CD4-positive, alpha-beta T cell treated with Interleukin-12 subunit alpha and Interleukin-12 subunit beta, for 1 hour (primary cell): ENCODE measurements at places on chromosomes 12 and 14.

- DNase-seq, result no peak
Observed at GRCh38 chr12:122306407-122306806, 40.1 kb upstream of the VPS33A start.

DNA sequence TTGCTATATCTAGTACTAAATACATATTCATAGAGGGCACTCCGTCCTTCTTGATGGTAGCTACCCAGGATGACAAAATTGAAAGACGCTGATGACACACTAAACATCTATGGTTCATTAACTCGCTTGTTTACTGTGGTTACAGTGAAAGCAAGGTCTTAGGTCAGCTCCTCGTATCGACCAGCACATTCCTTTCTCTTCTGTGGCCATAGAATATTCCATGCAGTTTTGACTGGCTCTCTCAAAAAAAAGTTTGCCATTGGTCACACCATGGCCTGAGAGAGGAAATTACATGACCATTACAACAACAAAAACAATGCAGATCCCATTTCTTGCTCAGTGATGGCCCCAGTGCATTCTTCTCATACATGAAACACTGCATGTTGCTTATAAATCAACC lies 411.4 kb upstream of the SOX5 start:
- no peak for DNase-seq

DNA sequence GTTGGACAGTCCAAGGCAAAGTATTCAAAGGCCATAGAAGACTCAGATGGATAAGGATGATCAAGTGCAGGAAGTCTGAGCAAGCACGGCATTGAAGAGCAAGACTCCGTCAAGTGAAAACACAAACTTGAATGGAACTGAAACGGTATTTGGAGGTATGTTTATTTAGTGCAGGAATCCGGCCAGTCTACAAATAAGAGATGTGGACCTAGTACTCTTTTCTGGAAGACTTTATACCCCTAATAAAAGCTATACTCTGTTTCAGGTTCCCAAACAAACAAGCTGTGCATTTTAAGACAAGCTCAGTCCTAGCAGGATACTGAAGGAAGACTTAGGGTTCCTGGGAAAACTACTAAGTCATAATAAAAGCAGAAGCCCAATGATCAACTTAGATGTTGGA lies 100.8 kb upstream of the NEDD1 start:
- DNase-seq, result no peak

GRCh38 chr12:129696926-129697325 lies 206.9 kb downstream of the TMEM132D start:
- DNase-seq, result no peak

- DNase-seq, result no peak
Observed at GRCh38 chr14:34619471-34619870, 10.5 kb downstream of the SNX6 start.

DNA sequence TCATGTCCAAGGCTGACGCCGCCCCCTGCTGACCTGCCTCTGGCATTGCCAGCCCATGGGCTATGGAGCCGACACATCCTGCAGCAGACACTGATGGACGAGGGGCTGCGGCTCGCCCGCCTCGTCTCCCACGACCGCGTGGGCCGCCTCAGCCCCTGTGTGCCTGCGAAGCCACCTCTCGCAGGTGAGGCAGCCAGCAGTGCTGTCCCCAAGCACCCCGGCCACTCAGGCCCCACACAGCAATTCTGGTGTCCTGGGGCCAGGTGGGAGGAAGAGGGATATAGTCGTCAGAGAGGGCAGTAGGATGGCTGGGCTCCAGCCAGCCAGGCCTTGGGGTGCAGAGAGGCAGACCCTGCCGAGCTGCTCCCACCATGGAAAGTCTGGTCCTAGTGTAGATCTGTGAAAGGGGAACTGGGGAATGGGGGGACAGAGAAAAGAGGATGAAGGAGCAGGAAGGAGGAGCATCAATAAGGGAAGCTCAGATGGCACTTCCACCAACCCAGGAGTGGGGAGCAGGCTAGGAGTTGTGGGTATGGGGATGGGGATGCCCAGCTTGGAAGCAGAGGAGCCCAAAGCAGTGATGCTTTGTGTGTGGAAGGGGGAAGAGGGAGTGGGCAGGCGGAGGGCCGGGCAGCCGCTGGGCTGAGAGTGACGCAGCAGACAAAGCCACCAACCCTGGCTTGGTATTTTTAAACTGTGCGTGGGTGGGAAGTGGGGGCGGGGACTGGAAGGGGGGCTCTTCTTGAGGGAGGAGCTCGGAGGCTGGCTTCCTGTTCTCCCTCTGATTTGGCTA lies 4.7 kb downstream of the NAB2 start:
- DNase-seq, result peak; percentile 68

DNA sequence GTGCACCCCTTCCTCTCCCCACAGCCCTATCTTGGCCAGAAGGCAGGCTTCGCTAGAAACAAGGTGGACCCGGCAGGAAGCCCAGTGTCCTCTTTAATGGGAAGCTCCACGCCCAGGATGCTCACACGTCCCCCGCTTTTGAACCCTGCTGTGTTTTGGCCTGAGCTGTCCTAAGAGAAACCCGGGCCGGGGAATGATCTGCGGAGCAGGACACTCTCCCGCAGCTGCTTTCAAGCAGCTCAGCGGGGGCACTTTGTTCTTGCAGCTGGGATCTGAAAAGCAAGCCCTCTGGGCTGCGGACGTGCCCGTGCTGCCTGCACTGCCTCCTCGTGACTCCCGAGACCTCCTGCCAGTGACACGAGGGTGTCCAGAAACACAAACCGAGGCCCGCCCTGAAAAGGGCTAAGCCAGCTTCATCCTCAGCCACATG lies 30.0 kb downstream of the SCARB1 start:
- DNase-seq, result no peak

- DNase-seq, result no peak
Observed at GRCh38 chr14:65297744-65298143, 114.8 kb upstream of the FUT8 start.

DNA sequence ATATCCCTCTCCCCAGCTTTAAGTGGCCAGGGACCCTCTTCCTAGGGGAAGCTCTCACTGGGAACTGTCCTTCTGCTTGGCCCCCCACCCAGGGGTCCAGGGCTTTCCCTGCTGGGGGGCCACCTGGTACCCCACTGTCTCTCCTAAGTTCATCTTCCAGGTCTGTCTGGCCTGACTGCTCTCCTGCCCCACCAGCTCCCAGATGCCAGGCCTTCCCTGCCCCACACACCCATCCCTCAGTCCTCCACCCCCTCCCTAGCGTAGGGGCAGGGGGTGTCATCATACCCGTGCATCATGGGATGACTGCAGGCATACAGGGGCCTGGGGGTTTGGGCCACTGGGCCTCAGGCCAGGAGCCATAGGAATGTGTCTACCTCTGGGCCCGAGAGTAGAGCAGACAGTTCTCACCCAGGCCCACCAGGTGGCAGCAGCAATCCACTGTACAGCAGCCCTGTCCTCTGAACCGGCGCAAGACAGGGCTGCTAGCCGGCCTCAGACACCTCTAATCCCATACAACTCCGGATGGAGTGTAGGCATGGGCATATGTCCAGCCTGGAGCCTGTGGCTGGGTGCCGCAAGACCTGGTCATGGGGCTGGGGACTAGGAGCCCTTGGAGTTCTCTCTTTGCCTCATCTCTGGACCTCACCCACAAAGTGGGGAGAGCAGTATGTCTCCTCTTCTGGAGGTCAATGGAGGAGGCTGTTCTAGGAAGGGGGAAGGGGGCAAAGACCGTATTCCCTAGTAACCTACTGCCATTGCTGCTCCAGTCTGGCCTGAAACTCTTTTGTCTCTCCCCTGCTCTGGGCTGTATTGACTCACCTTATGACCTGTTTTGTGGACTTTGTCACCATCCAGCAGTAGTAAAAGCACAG lies 10.0 kb upstream of the SMARCD1 start:
- peak; percentile 81 for DNase-seq

DNA sequence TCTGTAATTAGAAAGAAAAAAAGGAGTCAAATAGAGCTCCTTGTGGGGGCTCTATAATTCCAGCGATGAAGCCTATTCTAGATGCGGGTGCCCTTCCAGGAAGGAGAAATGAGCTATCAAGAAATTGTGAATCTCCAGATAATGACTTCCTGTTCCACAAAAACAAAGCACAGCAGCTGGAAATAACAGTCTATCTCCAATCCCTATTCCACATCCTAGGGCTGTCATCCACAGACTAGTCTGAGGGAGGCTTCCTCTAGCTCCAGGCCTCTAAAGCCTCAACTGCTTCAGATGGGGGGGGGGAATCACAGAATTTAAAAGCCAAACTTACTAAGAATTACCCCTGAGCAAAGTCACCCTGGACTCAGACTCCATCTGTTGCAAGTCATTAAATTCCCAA lies 77.4 kb upstream of the GTF2A1 start:
- DNase-seq, result no peak

DNA sequence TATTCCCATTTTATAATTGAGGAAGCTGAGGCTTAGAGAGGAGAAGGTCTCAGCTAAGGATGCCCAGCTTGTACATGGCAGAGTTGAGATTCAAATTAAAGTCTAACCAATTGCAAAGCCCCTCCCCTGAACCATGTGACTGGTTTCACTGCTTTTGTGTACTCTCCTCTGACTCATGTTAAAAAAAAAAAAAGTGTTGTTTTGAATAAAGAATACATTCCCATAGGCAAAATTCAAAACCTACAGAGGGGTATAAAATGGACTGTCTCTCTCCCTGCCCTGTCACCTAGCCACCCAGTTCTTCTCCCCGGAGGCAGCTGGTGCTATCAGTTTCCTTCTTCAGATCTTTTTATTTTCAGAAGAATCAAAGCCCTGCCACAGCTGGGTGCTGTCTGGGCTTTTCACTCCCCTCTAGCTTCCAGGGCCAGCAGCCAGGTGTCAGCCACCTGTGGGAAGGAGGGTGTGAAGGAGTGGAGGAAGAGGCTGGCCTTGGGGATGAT lies 5.4 kb downstream of the PSMD9 start:
- DNase-seq, result no peak

DNA sequence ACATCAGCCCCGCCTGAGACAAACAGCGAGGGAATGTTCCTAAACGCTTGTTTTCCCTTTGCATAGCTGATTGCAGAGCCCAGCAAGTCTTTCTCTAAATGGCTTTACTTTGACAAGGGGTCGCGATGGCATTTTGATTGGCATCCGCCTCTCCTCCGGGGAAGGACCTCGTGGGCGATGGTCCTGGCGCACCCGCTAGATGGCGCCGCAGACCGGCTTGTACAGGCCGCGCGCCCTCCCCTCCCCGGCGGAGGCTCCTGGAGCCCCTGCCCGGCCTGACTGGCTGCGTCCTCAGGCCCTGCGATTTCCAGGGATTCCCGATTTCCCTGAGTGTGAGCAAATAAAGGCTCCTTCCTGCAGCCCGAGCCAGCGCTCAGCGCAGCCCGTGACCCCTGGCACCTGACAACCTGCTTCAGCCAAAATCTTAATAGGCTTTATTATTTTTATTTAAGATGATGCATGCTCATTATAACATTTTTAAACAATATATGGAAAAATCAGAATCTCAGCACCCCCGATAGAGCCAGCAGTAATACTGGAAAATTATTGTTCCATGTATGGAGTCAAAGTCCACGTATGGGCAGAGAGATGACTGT lies 468.3 kb downstream of the AACS start:
- DNase-seq, result no peak

GRCh38 chr12:47378222-47378582 lies 298.4 kb upstream of the AMIGO2 start:
- no peak for DNase-seq

- no peak for DNase-seq
Observed at GRCh38 chr12:27975222-27976136, 2.9 kb upstream of the PTHLH start.

- DNase-seq, result no peak
Observed at GRCh38 chr12:3161861-3162260, 84.7 kb downstream of the TSPAN9 start.

DNA sequence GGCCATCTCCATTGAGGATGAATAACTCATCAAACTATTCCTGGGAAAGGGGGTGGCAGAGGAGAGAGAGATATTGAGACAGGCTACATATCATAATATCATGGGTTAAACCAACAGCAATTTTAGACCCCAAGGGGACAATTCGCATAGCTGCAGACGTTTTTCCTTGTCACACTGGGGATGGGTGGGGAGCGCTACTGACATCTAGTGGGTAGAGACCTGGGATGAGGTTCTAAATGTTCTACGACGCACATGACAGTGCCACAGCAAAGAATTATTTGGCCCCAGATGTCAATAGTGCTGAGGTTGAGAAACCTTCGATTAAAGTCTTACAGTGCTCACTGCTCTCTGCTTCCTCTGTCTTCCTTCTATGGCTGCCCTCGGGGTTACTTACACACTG lies 425.6 kb downstream of the NRXN3 start:
- DNase-seq, result no peak

- DNase-seq, result peak; percentile 51
Observed at GRCh38 chr14:92534932-92535643, 21.5 kb downstream of the RIN3 start.

GRCh38 chr12:11801643-11802042 lies 152.2 kb downstream of the ETV6 start:
- no peak for DNase-seq

- DNase-seq, result no peak
Observed at GRCh38 chr14:88985654-88986053, 161.2 kb downstream of the TTC8 start.

- DNase-seq, result peak; percentile 5
Observed at GRCh38 chr12:117152793-117153775, 37.2 kb downstream of the FBXO21 start.

GRCh38 chr12:88889326-88890110 lies 309.2 kb upstream of the KITLG start:
- no peak for DNase-seq

GRCh38 chr12:49875115-49875720 lies 28.5 kb downstream of the FAIM2 start:
- no peak for DNase-seq

DNA sequence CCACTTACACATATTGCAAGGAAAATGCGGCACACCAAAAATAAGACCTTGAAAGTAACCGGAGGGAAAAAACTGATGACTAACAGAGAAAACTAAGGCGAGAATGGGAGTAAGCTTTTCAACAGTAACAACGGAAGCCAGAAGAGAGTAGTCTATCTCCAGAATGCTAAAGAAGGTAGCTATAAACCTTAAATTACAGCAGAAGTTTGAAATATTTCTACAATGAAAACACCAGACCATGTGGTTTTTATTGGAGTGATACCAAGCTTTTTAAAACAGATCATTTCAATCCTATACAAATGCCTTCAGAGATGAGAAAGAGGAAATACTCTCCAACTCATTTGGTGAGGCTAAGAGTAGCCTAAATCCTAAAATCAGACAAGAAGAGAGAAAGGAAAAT lies 209.5 kb downstream of the ANO6 start:
- no peak for DNase-seq

GRCh38 chr14:85142982-85143381 lies 387.0 kb upstream of the FLRT2 start:
- no peak for DNase-seq

DNA sequence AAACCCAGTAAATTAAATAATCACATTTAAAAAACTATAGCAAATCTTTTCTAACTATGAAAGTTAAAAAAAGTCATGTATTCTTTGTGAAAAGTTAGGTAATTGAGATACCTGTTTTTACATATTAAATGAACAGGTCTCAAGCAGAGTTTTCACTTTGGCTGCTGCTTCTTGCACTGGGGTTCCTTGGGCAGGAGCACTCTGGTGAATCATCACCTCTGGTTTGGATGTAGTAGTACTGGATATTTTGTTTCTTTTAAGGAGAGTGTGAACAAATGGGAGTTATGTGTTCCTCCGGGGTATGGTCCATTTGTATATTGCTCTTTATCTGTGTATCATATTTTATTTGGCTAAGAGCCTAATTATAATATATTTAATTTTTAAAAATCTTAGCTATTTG lies 82.7 kb downstream of the FUT8 start:
- no peak for DNase-seq
